ENCODE measurements at places on chromosomes 7 and 10.

GRCh38 chr7:24572016-24572392 lies 1.2 kb upstream of the PALS2 start:
- no peak for DNase-seq

GRCh38 chr7:44145479-44145968 lies 4.4 kb upstream of the MYL7 start:
- peak; percentile 55 for DNase-seq

DNA sequence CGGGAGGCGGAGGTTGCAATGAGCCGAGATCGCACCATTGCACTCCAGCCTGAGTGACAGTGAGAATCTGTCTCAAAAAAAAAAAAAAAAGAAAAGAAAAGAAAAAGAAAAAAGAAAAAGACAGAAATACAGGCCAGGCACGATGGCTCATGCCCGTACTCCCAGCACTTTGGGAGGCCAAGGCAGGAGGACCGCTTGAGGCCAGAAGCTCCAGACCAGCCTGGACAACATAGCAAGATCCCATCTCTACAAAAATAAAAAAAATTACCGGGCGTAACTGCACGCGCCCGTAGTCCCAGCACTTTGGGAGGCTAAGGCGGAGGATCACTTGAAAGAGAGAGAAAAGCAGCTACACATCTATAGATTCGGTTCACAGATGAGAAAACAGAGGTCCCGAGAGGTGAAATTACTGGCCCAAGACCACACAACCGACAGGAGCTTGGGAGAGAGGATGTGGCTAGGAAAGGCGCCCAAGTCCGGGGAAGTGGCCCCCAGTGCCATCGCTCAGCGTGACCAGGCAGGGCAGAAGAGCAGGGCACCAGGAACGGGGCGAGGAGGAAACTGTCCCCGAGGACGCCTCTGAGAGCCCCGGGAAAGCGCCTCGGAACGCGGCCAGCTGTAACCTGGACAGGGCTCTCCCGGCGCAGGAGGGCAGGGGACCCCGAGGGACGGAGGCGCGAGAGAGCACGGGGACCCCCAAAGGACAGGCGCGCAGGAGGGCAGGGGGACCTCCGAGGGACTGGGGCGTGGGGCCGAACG lies 612 bp downstream of the SNX8 start:
- DNase-seq: no peak

- DNase-seq: no peak
These were observed 172.5 kb downstream of the SORCS1 start for GRCh38 chr10:106992055-106992454.

- no peak for DNase-seq
These were observed 938 bp upstream of the CADPS2 start for GRCh38 chr7:122887198-122887597.

GRCh38 chr7:144629011-144629410 lies 206.8 kb downstream of the TPK1 start:
- no peak for DNase-seq

DNA sequence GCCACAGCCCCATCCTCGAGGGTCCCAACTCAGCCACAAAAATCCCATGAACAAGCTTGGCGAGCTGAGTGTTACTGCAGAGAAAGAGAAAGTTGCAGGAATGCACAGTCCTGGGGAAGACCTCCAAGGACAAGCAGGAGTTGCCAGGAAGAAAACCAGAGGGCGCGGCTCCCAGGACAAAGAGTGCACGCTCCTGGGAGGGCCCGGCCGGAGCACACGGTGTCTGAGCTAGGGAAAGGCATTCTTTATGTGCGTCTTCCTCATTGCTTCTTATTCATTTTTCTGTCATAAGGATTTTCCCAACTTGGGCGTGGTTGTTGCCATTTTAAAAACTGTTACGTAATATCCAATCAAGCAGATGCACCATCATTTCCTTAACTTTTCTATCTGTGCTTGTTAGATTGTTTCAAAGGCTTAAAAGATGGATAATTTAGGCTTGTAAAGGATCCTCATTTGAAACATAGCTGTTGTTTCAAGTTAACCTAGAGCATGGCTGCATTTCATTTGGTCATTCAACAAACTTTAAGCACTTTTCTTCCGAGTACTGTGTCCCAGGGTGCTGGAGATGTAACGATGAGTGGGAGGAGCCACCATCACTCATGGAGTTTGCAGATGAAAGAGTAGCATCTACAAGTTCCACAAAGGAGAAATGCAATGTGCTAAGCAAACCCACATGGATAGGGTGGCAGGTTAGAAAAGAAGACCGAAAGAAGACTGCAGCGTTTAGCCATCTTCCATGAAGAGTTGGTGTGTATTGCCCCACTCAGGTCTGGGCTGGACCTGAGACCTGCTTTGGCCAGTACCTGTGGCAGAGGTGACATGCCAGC lies 5.6 kb upstream of the CNPY1 start:
- no peak for DNase-seq

GRCh38 chr7:16431646-16432424 lies 10.5 kb upstream of the CRPPA start:
- no peak for DNase-seq

- DNase-seq: no peak
These were observed 334.6 kb downstream of the PTEN start for GRCh38 chr10:88198023-88198422.

- DNase-seq: no peak
These were observed 26.1 kb downstream of the CALML3 start for GRCh38 chr10:5550621-5551530.

DNA sequence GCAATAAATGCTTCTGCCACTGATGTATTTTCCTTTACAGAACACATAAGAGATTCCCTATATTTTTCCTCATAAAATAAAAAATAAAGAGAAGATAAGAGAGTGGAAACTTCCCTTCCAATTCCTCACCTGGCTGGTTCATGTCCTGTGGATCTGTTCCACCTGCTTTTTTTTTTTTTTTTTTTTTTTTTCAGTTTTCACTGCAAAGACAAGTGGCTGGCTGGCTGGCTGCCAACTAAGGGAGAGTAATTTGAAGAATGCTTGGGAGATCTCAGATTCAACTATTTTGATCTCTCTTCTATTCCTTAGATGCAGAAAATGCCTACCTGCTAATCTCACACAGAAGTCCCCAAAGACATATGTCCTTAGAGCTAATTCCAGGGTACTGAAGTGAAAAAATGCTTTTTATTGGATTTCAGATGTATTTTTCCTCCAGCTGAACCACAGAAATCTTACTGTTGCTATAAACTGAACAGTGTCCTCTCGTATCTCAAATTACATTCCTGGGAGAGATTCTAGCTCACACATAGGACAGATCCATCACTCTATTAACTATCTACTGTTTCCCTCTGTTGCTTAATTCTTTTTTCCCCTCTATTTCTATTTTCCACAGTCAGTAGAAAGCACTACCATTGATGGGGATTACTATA lies 120.8 kb downstream of the NRCAM start:
- DNase-seq: no peak

- no peak for DNase-seq
These were observed 220.8 kb upstream of the PRSS58 start for GRCh38 chr7:142478479-142479220.

DNA sequence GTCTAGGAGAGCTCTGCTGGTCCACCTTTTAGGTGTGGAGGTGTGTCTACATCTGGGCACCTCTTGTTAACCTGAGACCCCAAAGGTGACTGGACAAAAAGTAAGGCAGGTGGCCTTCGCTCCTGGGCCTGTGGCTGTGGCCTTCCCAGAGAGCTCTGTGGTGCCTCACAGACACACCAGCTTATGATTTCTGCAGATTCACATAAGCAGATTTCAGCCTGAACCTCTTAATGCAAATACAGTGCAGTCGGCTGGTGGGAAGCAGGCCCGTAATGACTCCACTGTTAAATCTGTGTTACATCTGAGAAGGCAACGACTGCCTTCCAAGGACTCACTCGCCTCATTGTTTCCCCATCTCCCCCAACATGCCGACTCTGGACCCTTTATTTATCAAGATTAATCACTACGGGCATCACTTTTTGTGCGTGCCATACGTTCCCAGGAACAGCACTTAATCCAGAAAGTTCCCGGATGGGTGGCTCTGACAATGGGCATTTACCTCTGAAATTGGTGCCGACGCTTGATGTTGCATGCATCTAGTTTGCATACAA lies 119.8 kb downstream of the EBF3 start:
- no peak for DNase-seq

- no peak for DNase-seq
These were observed 40.6 kb downstream of the NHLRC2 start for GRCh38 chr10:113895018-113895417.

- no peak for DNase-seq
These were observed 67.0 kb downstream of the MDFIC start for GRCh38 chr7:114988755-114989375.

DNA sequence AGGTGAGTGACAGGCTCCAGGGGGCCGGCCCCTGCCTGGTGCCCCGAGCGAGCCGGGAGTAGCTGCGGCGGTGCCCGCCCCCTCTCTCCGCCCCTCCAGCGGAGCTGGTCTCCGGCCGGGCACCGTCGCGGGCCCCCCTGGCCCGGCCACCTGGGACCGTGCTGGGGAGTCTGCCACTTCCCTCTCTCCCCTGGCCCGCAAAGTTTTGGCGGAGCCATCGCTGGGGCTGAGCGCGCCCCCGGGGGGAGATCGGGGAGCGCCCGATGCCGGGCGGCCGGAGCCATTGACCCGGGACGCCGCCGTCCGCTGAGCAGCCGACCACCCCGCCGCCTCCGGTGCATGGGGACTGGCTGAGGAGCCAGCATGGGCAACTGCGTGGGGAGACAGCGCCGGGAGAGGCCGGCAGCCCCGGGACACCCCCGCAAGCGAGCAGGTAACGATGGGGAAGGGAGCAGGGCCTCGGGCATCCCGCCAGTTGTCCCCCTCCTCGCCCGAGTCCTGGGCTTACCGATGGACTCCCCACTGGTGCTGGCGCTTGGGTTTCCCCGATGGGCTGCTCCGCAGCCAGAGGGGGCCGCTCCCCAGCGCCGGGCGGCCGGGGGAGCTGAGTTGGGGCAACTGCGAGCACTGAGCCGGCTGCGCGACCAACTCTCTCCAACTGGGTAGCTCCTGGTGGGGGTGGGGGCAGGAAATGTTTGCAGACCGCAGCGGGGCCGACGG lies at the start of gene UBTD1:
Gene UBTD1 (plus strand): TSS at position 84 of the 720 bp plus-strand sequence. CDS start 280 bp downstream, at position 364.
- DNase-seq: peak; percentile 13

GRCh38 chr10:58367069-58367468 lies 18.1 kb upstream of the TFAM start:
- DNase-seq: no peak

DNA sequence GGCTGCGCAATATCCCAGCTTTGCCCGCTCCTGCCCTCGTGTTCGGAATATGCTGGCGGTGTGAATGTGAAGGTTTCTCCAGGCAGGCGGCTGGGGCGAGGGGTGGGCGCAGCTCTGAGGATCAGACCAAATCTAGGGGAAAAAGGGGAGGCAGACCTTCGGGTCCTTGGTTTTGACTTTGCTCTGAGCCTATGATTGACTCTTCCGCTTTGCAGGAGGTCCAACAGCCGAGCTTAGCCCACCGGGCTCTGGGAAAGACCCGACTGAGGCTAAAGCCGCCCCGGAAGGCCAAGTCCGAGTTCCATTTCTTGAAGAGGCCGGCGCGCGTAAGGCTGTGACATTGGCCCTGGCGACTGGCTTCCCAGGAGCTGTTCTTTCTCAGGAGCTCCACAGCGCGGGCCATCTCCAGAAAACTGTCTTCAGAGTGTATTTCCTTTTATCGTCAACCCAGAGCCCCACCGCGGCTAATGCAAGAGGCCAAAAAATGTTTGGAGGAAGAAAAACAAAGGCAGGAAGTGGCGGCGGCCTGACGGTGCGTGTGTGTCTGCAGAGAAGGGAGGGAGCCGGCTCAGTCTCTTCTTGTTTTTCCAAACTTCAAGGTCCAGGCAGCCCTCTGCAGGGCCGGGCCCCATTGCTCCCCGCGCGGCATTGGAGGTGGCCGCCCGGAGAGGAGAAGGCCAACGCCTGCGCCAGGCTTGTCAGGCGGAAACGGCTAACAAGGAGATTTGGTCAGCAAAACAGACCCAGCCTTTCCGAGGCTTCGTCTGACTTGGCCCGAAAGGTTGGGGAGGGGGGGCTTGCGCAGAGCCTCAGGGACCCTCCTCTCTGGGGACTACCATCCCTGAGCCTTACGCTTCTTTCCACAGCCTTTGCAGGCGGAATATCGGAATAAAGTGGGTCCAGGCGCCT lies 3.6 kb upstream of the HOXA11 start:
- DNase-seq: no peak

DNA sequence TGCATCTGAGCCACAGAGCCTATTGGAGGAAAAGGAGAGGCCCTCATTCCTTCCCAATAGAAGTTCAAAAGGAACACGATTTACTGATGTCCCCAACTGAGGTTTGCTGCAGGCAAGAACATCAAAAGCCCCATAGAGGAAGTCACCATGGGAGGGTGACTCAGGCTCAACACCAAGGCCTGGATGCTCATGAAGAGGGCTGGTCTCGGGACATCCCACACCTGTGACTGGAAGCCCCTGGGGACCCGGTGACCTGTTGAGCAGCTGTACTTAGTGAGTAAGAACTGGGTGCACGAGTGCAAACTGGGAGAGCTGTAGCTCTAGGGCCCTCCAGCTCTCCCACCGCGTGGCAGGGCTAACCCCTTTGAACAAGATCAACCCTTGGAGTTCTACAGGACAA lies 38.0 kb downstream of the CYTH3 start:
- DNase-seq: no peak

GRCh38 chr10:127035827-127036226 lies 130.6 kb downstream of the DOCK1 start:
- DNase-seq: no peak

DNA sequence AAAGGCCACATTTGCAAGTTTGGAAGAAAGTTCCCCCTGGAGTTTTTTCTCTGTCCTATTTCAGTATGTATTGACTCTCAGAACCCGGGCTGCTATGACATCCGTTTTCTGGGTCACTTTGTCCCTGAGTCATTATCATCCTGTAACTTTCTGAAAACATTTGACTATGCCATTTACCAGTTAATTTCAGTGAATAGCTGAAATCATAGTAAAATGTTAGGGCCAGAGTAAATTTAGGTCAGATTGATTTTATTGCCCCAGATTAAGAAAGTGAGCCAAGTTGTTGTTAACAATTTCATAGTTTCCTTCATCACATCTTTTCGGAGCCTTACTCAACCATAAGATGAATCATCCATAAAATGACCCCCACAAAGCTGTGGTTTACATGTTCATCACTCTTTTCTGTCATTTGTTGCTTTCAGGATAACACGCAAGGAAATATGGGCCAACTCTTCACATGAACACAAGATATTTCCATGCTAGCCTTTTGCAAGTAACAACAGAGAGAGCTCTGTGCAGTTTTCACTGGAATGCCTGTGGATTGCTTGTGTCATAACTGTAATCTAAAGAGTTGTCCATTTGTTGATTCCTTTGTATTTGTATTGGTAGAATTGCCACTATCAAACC lies 3.9 kb upstream of the MACC1 start:
- no peak for DNase-seq

DNA sequence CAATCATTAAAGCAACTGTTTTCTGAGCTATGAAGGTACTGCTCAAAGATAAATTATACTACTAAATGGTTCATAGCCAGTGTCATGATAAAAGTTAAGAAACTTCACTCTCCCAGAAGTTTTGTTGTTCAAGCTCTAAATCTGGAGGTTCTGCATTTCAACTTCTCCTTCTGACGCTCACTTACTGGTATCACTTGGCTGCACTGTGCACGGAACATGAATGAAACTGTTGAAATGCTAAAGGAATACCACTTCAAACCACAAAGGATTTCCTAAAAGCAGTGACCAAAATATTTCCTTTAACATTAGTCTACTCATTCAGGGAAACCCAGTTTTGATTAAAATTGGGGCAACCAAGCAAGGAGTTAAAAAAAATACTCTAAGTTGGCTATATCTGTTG lies 93.6 kb downstream of the UBE2H start:
- no peak for DNase-seq

GRCh38 chr7:151402029-151402835 lies 7.6 kb downstream of the WDR86 start:
- DNase-seq: no peak

Data from T follicular helper cell (primary cell).